Amniotic epithelial cell (primary cell): ENCODE measurements at places on chromosomes 4 and X.

DNA sequence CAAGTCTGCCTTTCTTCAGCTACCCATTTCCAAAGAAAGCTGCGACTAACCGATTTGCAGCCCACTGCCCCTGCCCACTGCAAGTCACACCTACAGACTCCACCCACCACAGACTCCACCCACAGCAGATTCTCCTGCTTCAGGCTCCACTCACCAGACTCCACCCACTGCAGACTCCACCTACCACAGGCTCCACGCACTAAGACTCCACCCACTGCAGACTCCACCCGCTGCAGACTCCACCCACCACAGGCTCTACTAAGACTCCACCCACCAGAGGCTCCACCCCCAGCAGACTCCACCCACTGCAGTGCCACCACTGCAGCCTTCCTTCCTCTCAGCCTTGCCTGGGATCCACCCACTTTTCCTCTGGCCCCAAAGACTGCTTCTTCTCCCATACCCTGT, 41.3 kb downstream of the ABLIM2 start:
- DNase-seq: peak; percentile 17

DNA sequence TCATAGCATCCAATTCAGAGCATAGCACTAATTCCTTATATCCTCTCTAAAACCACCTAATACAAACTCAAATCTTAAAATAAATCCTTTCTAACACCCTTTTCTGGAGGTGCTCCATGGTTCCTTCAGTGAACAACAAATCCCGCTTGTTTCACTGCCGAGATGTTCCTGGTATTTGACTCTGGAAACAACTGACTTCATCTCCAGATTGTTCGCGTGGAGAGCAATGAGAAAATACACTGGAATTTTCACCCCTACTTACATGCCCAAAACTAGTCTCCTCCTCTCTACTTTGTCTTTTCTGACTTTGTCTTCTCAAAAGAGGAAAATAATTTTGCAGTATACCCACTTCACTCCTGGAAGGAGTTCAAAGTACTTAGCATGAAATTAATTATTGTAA, 129.0 kb downstream of the PLS3 start:
- DNase-seq: peak; percentile 28

- peak; percentile 52 for DNase-seq
Observed at GRCh38 chr4:74934016-74934831, 1.3 kb downstream of the PARM1 start.

DNA sequence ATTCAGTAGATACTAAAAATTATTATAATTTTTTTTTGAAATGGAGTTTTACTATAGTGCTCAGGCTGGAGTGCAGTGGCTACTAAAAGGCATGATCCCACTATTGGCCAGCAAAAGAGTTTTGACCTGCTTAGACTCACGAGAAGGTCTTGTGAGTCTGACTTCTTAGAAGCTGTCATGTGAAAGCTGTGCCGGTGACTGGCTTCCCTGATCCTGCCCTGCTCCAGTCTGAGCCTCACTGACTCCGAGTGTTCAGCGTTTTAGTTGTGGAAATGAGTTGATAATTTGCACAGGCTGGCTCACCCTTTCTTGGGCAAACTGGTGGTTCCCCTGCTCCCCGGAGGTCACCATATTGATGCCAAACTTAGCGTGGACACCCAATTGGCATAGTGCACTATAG, 16.4 kb upstream of the CXCL8 start:
- DNase-seq: no peak

- peak; percentile 21 for DNase-seq
Observed at GRCh38 chr4:184100297-184100885, 117.3 kb downstream of the ENPP6 start.

DNA sequence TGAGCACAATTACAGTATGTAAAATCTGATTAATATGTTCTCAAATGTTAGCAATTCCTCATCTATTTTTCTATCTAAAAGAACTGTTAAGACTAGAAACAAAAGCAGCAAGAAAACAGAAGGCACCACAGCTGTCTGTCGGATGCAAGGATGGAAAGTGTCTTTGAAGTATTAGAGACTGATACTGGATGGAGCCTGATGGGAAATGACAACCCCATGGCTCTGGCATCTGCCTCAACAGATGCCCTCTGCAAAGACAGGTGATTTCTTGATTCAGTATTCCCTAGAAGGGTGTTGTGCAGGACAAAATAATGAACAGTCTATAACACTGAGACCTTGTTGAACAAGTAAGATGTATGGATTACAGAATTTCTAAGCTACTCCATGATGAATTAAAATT, 19.7 kb downstream of the LRCH2 start:
- DNase-seq: no peak

- DNase-seq: no peak
Observed at GRCh38 chr4:138205531-138206233, 36.5 kb downstream of the SLC7A11 start.

DNA sequence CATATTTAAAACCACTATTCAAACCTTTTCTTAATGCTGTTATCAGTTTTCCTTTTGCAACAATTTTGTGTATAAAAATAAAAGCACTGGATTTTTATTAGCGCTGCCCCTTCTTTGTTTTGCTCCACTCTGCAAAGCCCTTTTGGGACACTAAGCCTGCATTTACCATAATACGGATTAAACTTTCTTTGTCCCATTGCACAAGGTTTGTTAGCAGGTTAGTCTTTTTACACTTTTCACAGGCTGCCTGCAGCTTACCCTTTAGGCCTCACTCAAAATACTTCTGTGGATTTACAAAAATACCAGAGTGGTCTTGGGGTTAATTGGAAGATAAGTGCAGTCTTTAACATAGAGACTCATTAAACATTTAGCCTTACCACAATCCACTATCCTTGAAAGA, 35.7 kb upstream of the MAB21L2 start:
- no peak for DNase-seq

GRCh38 chrX:129786210-129786651, 6.5 kb downstream of the SASH3 start:
- no peak for DNase-seq

- DNase-seq: no peak
Observed at GRCh38 chr4:156756118-156756517, 215.5 kb downstream of the PDGFC start.

DNA sequence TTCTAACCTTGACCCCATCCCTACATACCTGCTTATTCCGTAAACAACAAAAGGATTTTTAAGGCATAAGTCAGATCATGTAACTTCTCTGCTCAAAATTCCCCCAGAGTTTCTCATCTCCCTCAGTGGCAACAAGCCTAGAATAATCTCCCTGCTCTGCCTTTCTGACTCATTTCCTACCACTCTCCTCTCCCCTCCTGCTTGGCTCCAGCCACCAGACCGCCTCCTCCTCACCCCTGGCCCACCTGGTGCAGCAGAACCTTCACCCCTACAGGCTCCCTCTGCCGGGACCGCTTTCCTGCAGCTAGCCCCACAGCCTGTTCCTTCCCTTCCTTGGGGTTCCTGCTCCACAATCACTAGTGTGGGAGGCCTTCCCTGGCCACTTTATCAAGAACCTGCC, 32.1 kb downstream of the TSPAN5 start:
- peak; percentile 95 for DNase-seq

- no peak for DNase-seq
Observed at GRCh38 chrX:118221270-118221669, 104.7 kb upstream of the KLHL13 start.

DNA sequence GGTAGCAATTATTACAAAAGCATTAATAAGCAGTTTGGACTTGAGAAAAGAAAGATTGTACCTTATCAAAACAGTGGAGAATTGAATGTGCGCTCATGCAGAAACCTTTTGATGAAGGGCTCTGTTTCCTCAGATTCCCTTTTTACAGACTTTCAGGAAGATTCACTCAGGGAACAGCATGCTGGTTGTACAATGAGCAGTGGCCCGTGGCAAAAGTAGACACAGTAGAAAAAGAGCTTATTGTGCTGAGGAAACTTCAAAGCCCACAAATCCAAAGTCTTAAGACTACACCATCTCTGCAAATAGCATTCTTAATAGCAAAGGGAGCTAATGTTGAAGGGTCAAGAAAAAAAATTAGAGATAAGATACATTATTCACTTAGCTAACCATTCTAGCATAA, 858.9 kb downstream of the PDHA2 start:
- DNase-seq: no peak

DNA sequence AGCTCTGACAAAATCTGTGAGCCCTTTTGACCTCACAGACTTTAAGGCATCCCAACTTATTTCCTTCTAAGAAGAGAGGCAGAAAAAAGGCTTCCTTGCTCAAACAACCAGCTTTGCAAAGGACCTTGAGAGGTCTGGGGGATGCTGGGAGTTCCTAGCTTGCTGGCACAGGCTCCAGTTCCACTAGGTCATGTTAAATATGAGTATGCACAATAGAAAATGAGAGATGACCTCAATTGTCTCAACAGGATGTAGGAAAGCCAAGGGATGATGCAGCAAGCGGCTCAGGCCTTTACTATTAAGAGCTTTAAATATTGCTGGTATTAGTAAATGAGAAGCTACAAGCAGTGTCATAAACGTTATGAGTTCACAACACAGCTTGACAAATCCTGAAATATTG, 13.3 kb upstream of the ZNF827 start:
- no peak for DNase-seq

DNA sequence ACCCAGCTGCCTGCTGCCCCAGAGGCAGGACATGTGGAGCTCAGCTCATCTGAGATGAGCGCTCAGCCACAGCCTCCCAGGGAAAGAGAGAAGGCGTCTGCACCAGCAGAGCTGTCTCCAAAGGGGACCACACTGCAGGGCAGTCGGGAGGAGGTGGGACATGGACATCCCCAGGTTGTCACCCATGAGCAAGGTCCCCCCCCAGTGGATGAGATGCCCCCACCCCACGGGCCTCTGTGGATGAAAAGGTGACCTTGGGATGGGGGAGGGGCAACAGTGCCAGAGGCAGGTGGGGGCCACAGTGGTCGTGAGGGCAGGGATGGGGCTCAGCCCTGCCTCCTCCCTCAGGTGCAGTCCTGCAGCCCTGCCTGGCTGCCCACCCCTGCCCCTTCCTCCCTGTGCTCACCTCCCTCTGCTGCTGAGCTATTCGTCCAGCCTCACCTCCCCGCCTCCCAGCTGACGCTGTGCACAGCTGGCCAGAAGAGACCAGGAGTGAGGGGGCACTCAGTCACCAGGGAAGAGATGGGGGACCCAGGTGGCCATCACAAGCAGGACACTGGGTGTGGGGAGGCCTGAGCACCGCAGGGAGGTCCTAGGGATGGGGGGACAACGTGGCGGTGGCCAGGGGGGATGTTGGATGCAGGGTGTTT, 9.3 kb downstream of the NKX1-1 start:
- DNase-seq: no peak

DNA sequence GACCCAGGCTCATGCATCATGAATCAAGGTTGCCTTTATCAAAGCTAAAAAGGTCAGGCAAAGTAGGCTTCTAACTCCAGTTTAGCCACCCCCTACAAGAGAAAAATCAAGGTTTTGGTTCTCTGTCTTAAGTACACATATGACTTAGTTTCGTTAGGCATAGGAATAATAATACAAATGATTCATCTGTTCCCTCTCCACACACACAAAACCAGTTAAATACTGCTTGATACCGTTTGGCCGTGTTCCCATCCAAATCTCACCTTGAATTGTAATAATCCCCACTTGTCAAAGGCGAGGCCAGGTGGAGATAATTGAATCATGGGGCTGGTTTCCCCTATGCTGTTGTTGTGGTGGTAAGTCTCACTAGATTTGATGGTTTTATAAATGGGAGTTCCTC, 226.2 kb downstream of the HS6ST2 start:
- DNase-seq: no peak

GRCh38 chr4:107380836-107381438, 339.1 kb downstream of the PAPSS1 start:
- no peak for DNase-seq

DNA sequence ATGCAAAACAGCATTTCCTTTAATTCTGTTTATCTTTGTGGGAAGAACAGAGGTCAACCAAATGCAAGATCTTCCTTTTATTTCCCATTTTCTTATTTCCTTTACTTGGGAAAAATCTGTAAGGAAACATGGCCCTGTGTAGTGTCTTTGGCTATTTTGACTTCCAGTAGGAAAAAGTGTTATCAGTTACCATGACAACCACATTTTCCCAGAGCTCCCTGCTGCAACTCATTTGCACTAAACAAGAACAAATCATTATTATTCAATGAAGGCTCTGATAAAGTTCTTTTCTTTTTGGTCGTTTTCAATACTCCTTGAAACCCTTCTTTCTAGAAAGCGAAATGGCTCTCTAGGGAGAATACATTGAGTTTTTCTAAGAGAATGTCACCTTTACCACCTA, 117.2 kb upstream of the DDX53 start:
- no peak for DNase-seq

GRCh38 chr4:118314221-118314620, 38.6 kb downstream of the PRSS12 start:
- DNase-seq: no peak

DNA sequence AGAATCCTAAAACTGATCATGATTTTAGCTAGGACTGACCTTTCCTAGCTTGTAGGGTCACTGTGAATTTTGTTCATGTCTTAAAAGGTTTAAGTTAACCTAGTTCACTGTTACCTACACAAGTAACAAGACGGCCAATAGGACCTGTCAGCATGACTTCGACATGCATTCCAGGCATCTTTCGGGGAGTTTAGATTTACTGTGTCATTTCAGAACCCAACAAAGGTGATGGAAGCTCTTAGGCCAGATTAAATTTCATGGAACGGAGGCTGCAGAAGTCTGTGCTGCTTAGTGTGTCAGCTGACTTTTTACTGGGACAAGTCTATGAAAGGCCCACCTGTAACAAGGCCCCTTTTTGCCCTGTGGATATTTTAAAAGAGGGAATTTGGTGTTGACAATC, 93.1 kb downstream of the GATB start:
- DNase-seq: no peak

DNA sequence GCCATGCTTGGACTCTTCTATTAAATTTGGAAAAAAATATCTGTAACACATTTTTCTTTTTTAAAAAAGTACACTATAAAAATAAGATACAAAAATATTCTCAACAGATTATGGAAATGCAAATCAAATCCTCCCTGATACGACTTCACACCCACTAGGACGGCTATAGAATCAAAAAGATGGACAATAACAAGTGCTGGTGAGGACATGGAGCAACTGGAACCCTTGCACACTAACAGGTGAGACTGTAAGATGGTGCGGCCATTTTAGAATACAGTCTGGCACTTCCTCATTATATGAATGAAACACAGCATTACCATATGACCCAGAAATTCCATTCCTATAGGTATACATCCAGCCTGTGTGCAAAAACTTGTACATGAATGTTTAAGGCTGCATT, 83.6 kb downstream of the GATB start:
- no peak for DNase-seq

- DNase-seq: no peak
Observed at GRCh38 chrX:73964579-73964978, 339.4 kb upstream of the ZCCHC13 start.

DNA sequence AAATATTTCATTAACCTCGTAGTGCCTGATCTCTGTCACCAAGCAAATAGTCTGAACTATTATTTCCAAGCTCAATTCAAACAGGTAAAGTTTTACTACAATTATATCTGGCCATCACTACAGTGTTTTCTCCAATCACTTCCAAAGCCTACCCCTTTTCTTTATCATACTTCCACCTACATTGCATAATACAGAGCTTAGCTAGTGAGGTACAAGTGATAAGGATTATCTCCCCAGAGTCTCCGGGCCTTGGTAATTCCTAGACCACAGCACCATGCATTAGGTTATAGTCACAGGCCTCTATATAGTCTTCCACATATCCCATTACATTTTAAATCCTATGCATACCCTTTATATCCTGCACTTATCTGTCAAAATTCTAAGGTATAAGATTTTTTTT, 154.2 kb downstream of the SNCA start:
- peak; percentile 74 for DNase-seq
